ENCODE measurements at places on chromosomes 3 and 15. TPM values are rescaled to one million over a fixed set of nuclear protein-coding genes. Genes with fewer than 3 reads are reported as not detected.

CNTN3 gene
- 0.91 TPM for total RNA-seq

AGTR1 gene
- total RNA-seq: 11.3 TPM

TWF2 gene
- total RNA-seq: 89.5 TPM

FBXL22 gene
- 39.8 TPM for total RNA-seq

ADIPOQ gene
- total RNA-seq: 0.42 TPM

ACKR2 gene
- 7.6 TPM for total RNA-seq

MAGEL2 gene
- total RNA-seq: not detected

TEX55 gene
- total RNA-seq: not detected

FMN1 gene
- 4.8 TPM for total RNA-seq

INSYN1 gene
- total RNA-seq: 12.5 TPM

PRR20G gene
- not detected for total RNA-seq

SEMA3G gene
- 16.6 TPM for total RNA-seq

GOLGA8K gene
- total RNA-seq: not detected

ARGFX gene
- not detected for total RNA-seq

ANKUB1 gene
- total RNA-seq: not detected

CAMK2N2 gene
- total RNA-seq: not detected

JMJD7 gene
- total RNA-seq: 6.2 TPM

RASL12 gene
- 123 TPM for total RNA-seq

NPAP1 gene
- total RNA-seq: not detected

WNT5A gene
- 15.1 TPM for total RNA-seq

GPR62 gene
- total RNA-seq: 0.42 TPM

HRG gene
- not detected for total RNA-seq

FEZF2 gene
- total RNA-seq: not detected

CCDC54 gene
- total RNA-seq: not detected

SLC12A8 gene
- total RNA-seq: 2.9 TPM

ZNF860 gene
- total RNA-seq: under 0.01 TPM

Data from esophagus muscularis mucosa (tissue), 4 donors.